ENCODE measurements at places on chromosomes 16 and 17.
A peak's percentile ranks its signal among the peaks of the same experiment; 100 is the strongest.

- no peak for DNase-seq
Observed at GRCh38 chr17:72567774-72568173, 447.0 kb downstream of the SOX9 start.

- DNase-seq, result peak; percentile 18
Observed at GRCh38 chr16:57999366-57999970, 1.0 kb downstream of the ZNF319 start.

DNA sequence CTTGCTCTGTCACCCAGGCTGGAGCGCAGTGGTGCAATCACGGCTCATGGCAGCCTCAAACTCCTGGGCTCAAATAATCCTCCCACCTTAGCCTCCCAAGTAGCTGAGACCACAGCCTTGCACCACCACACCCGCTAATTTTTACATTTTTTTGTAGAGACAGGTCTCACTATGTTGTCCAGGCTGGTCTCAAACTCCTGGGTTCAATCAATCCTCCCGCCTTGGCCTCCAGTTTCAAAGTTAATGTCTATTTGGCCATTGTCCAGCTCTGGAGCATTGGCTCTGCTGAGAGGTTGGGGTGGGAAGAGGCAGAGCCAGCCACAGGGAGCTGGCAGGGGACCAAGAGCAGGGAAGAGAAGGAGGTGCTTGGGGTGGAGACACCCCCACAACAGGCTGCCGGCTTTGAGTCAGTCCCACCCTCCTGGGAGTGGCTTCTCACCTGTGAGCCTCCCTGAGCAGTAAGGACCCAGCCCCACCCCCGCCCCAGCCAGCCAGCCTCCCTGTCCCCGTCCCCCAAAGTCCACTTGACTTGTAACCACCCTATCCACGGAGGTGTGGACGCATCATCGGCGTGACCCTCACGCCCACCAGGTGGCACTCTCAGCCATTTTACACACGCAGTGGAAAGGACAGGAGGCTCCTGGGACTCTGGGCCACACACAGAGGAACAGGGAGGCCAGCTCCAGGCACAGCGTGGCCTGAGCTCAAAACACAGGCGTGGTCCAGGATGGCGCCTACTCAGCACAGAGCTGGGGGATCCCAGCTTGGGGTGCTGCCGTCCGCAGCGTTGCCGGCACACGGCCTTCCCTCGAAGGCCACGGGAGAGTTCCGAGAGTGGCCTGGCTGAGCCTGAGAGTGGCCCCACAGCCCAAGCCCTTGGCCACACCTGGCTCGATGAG, 22.8 kb upstream of the PVALEF start:
- peak; percentile 30 for DNase-seq

- DNase-seq, result no peak
Observed at GRCh38 chr16:65070831-65071432, 50.9 kb downstream of the CDH11 start.

GRCh38 chr16:88570691-88571092, 489 bp downstream of the ZC3H18 start:
- DNase-seq, result peak; percentile 32

DNA sequence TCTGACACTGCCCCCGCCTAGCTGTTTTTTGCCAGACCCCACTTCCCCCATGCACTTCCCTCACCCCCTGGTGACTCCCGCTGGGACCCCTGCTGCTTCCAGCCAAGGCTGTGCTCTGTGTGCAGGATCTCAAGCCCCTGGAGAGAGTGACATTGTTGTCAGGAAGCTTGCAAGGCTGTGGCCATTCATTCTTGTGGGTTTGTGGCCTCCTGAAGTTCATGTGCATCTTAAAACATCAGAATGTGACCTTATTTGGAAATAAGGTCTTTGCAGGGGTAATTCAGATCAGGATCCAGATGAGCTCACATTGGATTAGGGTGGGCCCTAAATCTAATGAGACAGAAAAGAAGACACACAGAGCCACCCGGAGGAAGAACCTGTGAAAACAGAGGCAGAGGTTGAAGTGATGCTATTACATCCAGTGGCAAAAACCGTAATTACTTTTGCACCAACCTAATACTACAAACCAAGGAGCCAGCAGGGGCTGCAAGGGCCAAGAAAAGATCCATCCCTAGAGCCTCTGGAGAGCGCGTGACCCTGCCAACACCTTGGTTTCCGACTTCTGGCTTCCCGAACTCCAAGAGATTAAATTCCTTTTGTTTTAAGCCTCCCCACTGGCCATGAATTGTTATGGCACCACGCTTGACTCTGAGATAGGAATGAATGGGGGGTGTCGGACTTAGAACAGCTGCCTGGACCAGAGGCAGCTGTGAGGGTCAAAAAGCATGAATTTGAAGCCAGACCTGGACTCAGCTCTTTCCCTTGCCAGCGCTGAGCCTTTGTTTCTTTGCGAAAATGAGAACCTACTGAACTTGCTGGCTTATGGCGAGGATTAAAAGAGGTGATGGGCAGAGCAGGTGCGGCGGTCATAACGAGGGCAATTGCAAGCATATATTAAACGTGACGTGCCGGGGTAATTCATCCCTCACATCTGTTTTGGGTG, 75.5 kb downstream of the BMERB1 start:
- no peak for DNase-seq

DNA sequence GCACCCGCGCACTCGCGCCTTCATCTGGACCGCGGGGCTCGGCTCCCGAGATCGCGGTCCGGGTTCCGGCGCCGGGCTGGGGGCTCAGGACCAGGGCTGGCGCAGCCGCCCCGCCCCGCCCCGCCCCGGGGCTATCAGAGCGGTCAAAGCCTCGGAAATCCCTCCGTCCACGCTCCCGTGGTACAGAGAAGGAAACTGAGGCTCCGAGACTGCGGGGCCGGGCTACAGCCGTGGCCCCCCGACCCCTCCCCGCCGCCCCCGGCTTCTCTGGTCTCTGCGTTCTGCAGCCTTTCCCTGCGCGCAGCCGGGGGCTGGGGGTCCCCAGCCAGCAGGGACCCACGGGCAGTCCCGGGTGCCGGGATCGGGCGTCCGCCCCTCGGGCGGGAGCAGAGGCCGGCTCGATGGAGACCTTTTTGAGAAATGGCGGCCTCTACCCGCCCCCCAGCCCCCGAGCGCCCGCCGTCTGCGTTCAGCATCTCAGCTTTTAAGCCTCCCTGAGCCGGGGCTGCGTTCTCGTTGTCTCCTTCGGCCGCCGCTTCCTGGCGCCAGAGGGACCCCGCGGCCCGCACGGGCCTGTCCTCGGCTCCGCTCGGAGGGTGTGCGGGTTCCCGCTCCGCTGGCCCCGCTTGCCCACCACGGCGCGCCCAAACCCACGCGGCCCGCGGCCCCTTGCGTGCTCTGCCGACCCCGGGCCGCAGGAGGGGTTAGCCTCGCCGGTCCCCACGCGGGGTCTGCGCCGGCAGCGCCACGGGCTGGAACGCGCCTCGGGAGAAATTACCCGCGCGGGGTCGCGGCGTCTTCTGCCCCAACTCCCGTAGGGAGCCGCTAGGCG, 1.5 kb upstream of the NPTX1 start:
- no peak for DNase-seq

- DNase-seq, result no peak
Observed at GRCh38 chr16:77679901-77680300, 42.4 kb upstream of the NUDT7 start.

- no peak for DNase-seq
Observed at GRCh38 chr17:62765351-62765750, 42.8 kb downstream of the MARCHF10 start.

- DNase-seq, result no peak
Observed at GRCh38 chr16:79026117-79026516, 574.4 kb downstream of the MAF start.

- no peak for DNase-seq
Observed at GRCh38 chr17:50353600-50354195, 7.8 kb downstream of the XYLT2 start.

- DNase-seq, result no peak
Observed at GRCh38 chr16:87441886-87442580, 49.9 kb downstream of the MAP1LC3B start.

- DNase-seq, result no peak
Observed at GRCh38 chr17:44917456-44917855, 2.2 kb upstream of the GFAP start.

DNA sequence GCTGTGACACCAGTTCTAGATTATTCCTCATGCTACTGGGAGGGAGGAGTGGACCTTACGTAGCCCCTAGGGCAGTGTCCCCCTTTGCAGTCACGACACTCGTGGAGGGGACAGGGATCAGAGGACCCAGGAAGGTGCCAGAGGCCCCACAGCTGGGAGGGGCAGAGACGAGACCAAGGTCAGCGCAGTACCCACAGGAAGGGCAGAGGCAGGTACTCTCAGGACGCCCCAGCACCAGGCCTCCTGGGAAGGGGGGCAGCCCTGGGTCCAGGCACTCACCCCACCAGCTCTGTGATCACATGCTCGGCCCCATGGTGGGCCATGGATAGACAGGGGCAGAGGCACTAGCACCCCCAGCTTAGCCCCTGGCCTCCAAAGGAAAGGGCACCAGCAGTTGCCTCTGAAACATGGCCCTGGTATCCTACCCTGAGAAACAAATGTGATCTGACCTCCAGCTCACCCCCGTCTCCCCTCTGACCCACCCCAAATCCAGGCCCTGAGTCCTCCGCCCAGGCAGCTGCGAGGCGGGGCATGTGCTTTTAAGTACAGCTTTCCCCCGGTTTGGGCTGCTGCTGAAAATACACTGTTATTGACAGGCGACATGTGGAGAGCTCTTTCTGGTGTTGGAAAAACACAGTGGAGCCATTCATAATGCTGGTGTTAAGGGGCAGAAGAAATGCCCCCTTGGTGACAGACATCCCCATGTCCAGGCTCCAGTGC, 361.9 kb downstream of the C16orf95 start:
- no peak for DNase-seq

GRCh38 chr17:80461528-80462160, 14.8 kb downstream of the NPTX1 start:
- DNase-seq, result no peak

Data from central memory CD8-positive, alpha-beta T cell (primary cell).